Stimulated activated CD8-positive, alpha-beta memory T cell treated with anti-CD3 and anti-CD28 coated beads, Interleukin-4, amount 100 ng/mL, for 1 hour (primary cell): ENCODE measurements at places on chromosomes 13 and 19.
A peak's percentile ranks its signal among the peaks of the same experiment; 100 is the strongest.

DNA sequence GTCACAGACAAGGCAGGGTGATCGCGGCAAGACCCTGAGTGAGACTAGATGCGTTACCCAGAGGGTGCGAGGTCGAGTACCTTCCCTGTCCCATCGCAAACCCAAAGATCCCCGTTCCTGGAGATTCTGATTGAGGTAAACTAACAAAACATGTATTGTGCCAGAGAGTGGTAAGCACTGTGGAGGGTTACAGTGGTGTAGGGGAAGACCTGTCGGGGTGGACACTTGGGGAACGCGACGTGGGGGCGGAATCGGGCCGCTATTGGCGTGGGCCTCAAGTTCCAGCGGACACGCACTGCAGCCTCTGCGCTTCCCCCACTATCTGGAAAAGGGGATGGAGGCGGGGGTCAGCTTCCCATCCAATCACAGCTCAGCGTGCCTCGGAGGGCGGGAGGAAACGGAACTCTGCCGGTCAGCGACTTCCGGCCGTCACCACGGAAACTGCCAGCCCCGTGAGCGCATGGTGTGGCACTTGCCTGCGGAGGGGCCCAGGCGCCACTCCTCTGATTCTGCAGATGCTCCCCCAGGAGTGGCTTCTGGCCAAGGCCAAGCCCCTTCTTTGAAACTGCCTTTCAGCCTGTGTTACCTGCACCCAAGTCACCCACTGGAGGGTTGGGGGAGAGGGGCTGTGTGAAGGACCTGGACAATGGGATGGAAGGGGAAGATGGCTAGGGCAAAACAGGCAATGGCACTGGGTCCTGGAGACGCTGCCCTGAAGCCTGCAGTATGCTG is 1.0 kb upstream of the UBE2M start:
- peak; percentile 42 for DNase-seq

GRCh38 chr13:77345150-77345780 is 18.4 kb upstream of the MYCBP2 start:
- DNase-seq: no peak

- DNase-seq: no peak
Observed at GRCh38 chr13:97724450-97724849, 229.0 kb upstream of the IPO5 start.

- DNase-seq: no peak
Observed at GRCh38 chr13:83024955-83025594, 857.2 kb downstream of the SLITRK1 start.

DNA sequence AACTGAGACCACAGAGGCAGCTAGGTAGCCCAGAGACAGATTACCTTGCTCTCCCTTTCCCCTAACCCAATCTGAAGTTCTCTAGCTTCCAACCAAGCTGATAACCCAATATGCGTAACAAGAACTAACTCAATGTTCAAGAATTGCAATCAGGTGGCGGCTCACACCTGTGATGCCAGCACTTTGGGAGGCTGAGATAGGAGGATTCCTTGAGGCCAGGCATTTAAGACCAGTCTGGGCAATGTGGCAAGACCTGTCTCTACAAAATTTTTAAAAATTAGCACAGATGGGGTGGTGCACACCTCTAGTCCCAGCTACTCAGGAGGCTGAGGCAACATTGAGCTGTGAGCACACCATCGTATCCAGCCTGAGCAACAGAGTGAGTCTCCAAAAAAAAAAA is 86.7 kb upstream of the IPO5 start:
- DNase-seq: no peak

DNA sequence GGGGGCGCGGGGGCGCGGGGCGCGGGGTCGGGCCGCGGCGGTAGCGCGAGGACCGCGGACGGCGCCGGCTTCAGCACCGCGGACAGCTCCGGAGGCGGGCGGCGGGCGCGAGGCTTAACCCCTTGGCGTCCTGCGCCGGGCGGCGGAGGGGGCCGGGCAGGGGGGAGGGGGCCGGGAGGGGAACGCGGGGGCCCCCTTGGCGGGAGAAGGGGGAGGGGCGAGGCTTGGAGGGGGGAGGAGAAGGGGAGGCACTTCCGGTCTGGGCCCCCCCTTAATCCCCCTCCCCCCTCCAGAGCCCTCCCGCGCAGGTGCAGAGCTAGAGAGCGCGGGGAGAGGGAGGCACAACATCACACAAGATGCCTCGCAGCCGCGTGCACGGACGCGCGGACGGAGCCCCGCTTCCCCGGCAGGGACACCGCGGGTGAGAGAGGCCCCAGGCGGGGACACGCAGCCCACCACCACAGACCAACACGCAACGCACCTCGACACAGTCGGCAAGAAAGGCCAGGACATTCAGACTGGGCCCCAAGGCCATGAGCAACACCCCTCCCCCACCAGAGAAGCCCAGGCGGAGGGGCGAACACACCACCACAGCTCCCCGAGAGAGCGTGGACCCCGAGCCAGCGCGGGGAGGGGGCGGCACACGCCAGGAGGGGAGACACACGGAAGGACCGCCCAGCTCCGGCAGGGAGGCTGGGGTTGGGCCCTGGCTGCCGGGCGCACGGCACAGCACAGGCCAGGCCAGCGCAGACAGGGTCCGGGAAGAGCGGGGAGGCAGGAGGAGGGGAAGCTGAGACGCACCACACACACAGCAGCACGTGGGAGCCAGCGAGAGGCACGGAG is 24.1 kb downstream of the SHANK1 start:
- no peak for DNase-seq

GRCh38 chr13:78608688-78609463 is 5.5 kb upstream of the POU4F1 start:
- DNase-seq: no peak

- no peak for DNase-seq
Observed at GRCh38 chr13:34076943-34077703, 259.2 kb downstream of the RFC3 start.

GRCh38 chr13:68030152-68030809 is 800.1 kb upstream of the PCDH9 start:
- DNase-seq: no peak

GRCh38 chr13:111590796-111591195 is 270.4 kb downstream of the TEX29 start:
- DNase-seq: no peak

DNA sequence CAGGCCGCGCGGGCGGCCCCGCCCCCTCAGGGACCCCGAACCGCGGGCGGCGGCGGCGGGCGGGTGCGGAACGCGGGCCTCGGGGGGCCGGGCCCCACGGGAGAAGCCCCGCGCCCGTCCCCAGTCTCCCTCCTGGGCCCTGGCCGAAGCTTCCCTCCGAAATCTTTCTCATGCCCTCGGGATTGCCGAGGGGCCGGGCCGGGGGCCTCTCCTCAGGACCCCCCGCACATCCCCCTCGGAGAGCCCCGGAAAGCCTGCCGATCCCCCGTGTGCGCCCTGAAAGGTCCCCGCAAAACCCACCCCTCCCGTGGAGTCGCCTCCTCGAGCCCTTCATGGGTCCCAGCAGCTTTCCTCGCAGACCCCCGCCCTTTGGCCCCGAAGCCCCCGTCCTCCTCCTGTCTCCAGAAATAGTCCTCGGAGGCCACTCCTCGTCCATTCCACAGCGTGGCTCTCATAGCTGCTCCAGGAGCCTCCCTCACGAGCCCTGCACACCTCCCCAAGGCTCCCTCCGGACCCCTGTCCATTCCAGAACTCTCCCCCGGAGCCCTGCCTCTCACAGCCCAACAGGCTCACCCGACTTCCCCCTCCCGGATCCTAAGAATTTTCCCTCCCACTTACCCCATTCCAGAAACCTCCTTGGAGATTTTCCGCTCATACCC is 555 bp downstream of the SAMD4B start:
- no peak for DNase-seq

- DNase-seq: no peak
Observed at GRCh38 chr19:58117841-58118575, 20.0 kb upstream of the ZSCAN18 start.

DNA sequence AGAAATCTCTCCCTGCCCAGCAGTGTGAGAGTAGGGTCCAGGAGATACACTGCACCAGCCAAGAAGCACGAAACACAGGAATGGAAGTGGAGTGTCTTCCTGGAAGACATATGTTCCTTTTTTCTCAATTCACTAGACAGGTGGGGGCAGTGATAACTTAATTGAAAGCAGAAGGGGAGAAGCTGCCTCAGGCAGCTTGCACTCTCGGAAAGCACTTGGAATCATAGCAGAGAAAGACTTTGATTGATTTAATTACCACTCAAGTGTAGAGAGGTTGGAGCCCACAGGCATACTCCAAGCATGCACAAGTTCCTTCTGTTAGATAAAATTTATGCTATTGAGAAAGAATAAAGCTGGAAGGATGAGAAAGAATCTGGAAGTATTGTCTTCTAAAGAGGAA is 249.4 kb downstream of the SLITRK6 start:
- DNase-seq: no peak

DNA sequence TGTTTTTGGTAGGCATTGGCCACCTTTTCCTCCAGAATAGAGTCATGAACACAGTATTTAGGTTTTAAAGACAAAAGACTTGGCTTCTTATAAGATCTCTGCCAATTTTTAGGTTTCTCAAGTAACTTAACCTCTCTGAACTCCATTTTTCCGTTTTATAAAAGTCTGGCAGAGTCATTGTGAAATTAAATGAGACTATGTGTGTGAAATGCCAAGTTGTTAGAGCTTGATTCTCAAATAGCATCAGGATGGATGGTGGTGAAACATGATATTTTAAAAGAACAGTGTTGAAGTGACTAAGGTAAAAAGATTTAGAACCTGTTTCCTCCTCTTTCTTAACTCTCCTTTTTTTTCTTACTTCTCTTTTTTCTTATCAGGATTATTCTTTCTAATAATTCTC is 617.7 kb upstream of the SLITRK1 start:
- DNase-seq: no peak

- DNase-seq: no peak
Observed at GRCh38 chr13:54563286-54563685, 1534.7 kb downstream of the OLFM4 start.

DNA sequence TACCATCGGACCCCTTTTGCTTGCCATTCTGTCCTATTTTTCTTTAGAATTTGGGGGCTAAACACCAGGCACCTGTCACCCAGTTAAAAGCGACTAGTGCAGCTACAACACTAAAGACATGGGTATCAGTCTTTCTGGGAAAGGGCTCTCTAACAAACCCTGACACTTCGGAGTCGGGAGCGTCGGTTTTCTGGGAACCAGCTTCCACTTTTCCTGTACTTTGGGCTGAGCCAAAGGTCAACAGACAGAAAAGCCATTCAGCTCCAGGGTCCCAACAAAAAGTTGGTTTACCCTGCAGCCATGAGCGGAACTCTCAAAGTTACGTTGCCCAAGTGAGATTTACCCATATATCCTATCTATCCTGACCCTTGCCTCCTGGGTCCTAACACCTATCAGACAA is 337.0 kb upstream of the SLITRK5 start:
- DNase-seq: no peak

GRCh38 chr19:47679922-47680857 is 33.0 kb upstream of the EHD2 start:
- no peak for DNase-seq

- no peak for DNase-seq
Observed at GRCh38 chr19:57788114-57788692, 18.7 kb downstream of the ZNF586 start.

- DNase-seq: peak; percentile 30
Observed at GRCh38 chr19:36489920-36490415, 607 bp upstream of the ZNF566 start.

- no peak for DNase-seq
Observed at GRCh38 chr13:35791184-35791851, 314.8 kb upstream of the MAB21L1 start.

GRCh38 chr19:29086182-29086581 is 126.8 kb downstream of the UQCRFS1 start:
- DNase-seq: no peak

DNA sequence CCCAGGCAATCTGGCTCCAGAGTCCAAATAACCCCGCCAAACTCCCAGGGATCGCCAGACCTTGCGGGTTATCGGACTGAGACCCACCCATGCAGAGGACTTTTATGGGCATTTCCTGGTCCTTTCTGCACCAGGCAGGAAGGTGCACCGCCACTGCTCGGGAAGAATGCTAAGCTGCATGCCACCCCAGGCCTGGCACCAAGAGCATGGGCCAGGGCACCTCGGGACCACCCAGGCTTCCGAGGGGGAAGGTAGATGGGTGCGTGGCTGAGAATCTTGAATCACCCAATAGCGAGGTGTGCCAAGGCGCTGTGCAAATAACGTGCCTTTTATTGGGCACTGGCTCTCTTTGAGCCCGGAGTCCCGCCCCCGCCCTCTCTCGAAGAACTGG is 422 bp upstream of the ZNF575 start:
- DNase-seq: no peak

DNA sequence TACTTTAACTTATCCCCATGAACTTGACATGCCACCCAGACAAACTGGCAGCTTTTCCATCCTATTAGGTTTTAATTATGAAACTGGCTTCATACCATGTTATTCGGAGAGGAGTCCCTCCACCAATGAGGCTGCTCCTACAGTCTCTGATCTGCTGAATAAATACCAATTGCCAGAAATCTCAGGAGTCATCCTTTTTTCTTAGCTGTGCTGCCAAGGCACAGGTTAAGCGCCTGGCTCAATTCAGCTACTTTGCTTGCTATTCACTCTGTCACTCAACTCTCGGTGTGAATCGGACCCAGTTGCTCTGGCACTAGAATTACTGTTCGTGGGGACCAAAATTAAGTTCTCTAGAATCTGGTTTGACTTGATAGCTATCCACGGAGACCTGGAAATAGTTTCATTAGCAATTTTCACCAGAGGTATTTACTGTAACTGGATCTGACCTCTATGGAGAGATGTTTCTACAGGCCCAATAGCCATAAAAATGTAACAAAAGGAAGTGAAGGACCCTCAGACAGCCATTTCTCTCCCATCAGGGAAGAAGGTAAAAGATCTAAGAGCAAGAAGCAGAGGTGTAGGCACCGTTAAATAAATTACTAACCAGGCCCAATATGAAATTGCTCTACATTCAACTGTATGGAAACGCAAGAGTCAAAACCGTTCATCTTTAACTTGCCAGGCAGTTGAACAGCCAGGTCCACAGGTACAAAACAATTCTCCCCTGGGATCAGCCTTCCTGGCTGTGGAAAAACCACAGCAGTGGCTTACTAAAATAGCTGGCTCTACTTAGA is 5.4 kb downstream of the ZC3H4 start:
- no peak for DNase-seq

DNA sequence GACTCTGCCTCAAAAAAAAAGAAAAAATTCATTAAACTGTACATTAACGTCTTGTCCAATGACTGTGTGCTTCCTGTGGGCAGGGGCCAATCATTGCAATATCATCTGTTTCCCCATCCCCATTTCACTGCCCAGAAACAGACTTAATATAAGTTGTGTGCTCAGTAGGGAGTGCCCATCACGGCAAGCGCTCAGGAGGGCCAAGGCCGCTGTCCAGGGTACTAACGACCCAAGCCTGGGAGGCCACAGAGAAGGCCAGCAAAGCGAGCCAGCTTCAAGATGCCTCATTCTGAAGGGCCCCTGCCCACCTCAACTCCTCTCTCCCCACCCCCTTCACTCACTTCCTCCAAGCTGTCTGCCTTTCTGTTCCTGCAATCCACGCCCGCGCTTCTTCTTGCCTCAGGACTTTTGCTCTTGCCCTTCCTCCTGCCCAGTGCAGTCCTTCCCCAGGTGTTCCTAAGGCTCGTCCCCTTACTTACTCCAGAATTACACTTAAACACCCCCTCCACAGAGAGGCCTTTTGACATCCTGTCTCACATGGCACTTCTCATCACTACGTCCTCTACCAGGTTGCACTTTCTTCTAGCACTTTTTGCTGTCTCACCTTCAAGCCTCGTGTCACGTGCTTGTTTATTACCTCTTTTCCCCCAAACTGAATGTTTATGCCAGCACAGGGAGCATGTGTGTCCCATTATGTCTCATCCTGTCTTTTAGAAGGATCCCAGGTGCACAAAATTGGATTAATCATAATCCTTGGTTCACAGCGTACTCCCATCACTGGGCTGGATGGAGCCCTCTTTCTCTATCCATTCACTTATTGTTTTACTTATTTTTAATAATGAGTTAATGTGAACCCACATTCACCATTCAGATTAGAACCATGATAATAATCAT is 11.3 kb upstream of the POU2F2 start:
- no peak for DNase-seq
